ENCODE measurements at places on chromosomes 2 and 18.

- no peak for DNase-seq
Observed at GRCh38 chr2:231725476-231725875, 17.2 kb downstream of the PTMA start.

- DNase-seq: no peak
Observed at GRCh38 chr18:39724652-39725051, 2159.1 kb upstream of the CELF4 start.

DNA sequence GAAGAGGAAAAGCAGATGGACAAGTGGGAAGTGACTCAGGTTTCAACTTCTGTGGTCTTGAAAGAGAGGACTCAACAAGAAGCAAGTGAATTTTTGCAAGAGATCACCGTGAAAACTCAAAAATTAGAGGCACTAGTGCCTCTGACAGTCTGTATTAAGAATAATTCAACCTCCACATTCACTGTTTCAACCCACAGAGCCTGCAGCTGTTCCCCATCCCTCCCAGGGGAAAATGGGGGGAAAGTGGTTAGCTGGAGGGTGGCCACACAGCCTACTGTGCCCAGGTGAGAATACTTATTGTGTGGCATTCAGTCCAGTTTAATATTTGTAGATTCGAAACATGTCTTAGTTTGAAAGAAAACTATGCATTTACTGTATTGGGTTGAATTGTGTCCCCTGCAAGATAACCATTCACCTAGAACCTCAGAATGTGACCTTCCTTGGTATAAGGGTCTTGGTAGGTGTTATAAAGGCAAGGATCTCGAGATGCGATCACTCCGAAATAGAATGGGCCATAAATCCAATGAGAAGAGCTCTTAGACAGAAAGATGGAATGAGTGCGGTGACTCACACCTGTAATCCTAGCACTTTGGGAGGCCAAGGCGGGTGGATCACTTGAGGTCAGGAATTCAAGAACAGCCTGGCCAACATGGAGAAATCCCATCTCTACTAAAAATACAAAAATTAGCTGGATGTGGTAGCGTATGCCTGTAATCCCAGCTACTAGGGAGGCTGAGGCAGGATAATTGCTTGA, 94.3 kb downstream of the IRS1 start:
- DNase-seq: no peak

DNA sequence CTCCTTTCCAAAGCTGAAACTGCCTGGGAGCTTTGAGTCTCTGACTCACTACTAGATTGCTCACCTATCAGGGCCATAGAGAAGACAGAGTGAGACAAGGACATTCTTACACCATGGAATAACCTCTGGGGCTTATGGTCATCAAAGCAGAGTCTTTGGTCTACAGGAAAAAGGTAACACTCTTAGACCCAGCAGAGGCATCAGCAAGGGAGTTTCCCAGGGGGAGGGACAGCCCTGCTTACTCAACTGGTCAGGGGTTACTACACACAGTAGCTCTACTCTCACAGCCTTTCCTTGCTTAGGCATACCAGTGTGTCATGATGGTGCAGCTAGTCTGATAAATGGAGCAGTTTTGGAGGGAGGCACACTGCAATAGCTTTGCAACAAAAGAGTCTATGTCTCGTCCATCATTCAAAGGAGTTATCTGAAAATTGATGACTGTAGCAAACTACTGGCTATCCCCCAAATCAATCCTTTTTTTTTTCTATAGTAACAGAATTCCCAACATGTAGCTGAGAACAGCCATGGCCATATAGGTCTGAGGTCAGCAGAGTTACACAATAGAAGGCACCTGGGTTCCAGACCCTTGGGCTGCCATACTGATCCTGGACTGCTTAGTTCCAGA, 22.4 kb upstream of the CD28 start:
- DNase-seq: no peak

- no peak for DNase-seq
Observed at GRCh38 chr2:118388771-118389170, 300.5 kb downstream of the INSIG2 start.

GRCh38 chr2:48901416-48901815, 145.9 kb upstream of the LHCGR start:
- DNase-seq: no peak

- no peak for DNase-seq
Observed at GRCh38 chr18:27735117-27735516, 441.8 kb downstream of the CDH2 start.

DNA sequence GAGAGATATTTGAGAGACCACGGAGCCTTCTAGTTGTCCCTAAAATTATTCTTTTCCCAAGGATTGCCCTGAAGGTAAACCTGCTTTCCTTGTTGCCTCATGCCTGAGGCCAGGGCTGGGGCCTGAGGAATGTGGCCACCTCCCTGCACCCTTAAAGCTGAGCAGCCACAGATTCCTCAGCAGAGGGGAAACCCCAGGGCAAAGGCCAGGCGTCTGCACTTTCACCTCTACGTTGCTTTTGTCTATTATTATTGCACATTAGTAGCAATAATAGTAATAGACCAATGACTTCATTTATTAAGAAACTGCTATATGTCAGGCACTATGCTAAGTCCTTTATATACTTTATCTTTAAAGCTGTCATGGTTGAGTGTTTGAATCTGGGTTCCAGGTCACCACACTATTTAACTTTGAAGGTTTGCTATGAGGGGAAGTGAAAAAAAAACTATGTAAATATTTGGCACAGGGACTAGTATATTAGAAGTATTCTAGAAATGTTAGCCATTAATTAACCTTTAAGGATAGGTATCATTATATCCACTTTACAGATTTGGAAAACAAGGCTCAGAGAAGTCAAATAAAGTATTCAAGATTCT, 104.2 kb downstream of the LRRC30 start:
- no peak for DNase-seq

- DNase-seq: no peak
Observed at GRCh38 chr2:105802587-105802986, 57.9 kb downstream of the NCK2 start.

GRCh38 chr2:10277293-10278028, 25.2 kb upstream of the HPCAL1 start:
- DNase-seq: no peak

GRCh38 chr2:190759749-190760213, 110.9 kb downstream of the NAB1 start:
- DNase-seq: no peak
